Smooth muscle cell of the coronary artery (primary cell): ENCODE measurements at places on chromosomes 4 and X. TPM values are rescaled to one million over a fixed set of nuclear protein-coding genes. Genes with fewer than 3 reads are reported as not detected.

RIPPLY1 gene
- not detected in 2 replicates for total RNA-seq

RAB33A gene
- 1.8 and 11.1 TPM in 2 replicates for total RNA-seq

AR gene
- 2.7 and 3.2 TPM in 2 replicates for total RNA-seq

STK32B gene
- total RNA-seq = 0.30 and 1.6 TPM in 2 replicates
